ENCODE measurements at places on chromosomes 13 and 19. TPM values are rescaled to one million over a fixed set of nuclear protein-coding genes. Genes with fewer than 3 reads are reported as not detected.

DNA sequence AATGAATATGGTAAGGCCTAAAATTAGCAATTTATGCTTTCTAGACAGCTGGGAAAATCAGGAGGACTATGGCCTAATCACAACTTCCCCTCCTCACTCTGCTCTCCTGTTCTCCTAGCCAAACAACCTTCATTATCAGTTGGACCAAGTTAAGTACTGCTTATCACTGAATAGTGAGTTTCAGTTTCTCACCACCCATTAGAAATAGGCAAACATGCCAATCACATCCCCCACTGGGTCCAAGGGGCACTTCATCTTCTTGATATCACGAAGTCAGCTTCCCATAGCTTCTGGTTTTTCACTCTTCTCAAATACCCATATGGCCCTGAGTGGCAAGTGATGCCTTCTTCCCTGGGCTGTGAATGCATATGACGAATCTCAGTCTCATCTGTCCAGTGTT is 689.6 kb downstream of the SLITRK5 start:
- no peak for DNase-seq

- DNase-seq = no peak
These were observed 234.3 kb upstream of the TRPC4 start for GRCh38 chr13:38103851-38104250.

DNA sequence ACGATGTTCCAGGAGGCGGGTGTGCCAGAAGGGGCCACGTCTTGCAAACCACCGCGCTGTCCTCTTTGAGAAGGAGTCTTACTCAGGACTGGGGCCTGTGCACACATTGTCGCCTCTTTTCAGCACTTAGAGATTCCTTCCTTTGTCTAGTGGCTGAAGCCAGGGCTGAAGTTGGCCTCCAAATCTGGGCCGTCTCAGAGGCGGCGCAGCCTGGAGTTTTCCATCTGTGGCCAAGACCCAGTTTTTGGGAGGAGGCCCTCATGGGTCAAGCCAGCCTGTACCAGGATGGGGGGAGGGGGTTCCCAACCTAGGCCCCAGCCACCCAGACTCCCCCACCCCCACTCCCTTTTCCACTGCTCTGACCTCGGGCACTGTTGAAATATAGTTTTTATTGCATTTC is 11.8 kb downstream of the ANO8 start:
- DNase-seq = no peak

DNA sequence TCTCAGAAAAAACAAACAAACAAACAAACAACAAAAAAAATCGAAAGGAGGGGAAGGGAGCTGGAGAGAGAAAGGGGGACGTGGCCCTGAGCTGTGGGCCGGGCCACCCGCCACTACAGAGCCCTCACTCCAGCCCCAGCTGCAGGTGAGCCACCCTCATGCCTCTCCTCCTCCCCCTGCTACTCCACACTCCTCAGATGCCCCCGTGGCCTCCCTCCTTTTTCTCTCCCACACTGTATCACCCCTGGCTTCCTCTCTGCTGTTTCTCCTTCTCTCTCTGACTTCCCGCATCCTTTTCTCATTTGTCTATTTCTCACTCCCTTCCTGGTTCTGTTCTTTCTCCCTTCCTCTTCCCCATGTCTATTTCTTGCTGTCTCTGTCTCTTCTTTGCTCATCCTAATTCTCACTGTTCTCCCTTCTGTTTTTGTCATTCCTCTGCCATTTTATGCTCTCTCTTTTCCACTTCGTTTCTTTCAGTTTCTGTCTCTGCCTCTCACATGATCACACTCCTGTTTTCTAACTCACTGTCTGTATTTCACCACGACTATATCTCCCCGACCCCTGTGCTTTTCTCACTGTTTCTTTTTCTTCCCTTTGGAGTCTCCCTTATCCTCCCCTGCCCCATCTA is 2.7 kb downstream of the KLK2 start:
- no peak for DNase-seq

DNA sequence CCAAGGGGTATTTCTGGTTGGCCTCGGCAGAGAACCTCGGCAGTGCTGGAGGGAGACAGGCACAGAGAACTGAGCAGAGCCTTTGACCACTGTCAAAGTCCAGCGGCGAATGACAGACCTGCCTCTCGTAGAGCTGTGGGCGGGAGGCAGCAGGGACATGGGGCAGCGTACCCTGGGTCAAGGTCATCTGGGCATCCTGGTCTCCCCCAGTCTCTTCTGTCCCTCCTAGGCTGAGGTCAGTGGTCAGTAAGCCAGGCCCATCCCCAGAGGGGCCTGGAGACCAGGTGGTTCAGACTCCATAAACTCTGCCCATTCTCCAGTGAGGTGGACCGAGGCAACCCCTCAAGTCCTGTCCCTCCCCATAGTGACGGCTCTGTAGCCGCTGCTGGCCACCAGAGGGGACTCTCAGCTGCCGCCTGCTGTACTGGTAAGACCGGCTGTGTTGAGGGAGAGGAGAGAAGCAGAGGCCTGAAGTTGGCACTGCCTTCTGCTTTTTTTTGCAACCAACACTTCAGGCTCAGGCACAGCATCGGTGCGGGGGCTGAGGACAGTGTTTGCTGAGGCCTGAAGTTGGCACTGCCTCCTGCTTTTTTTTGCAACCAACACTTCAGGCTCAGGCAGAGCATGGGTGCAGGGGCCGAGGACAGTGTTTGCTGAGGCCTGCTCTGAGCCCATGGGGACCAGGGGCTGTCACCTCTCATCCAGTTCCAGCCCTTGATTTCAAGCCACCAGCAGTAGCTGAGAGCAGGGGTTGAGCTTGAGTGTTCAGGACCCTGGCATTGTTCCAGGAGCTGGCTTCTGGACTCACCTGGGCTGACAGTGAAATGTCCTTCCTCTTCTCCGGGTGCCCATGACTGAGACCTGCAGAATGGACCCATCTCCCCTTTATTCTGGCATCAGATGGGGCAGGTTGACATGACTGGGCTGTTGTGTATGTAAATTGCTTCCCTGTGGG is at the start of gene PGLYRP2:
TSS of gene PGLYRP2 (minus strand) at position 111 of the 955 bp plus-strand sequence. CDS start 130 bp downstream, outside the sequence.
- no peak for DNase-seq

KCNC3 gene
- 2.5 TPM for total RNA-seq

RNASEH2A gene
- 4.5 TPM for total RNA-seq

ZNF540 gene
- 8.8 TPM for total RNA-seq
